ENCODE measurements at places on chromosomes 11 and 22. TPM values are rescaled to one million over a fixed set of nuclear protein-coding genes. Genes with fewer than 3 reads are reported as not detected.

The ATG16L2 gene
- 79.7 TPM for total RNA-seq

The ZBED4 gene
- 8.0 TPM for total RNA-seq

DNA sequence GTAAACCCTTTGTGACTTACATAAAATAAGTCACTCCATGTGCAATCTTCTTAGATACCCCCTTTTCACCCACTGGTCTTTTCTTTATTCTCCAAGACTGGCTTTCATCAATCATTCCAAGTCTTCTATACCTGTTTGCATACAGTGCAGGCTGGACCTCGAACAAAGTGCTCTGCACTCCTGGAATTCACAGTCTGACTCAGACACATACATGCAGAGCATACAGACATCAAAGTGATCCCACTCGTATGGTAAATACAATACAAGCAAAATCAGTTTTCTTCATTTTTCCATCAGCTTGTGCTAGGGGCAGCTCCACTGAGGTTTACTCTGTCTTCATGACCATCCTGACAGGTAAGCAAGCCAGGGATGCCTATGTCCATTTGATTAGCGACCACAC is 16.8 kb upstream of the TMPRSS5 start:
- DNase-seq = no peak

GRCh38 chr22:21796863-21797262 is 61.3 kb upstream of the YPEL1 start:
- DNase-seq = no peak

- peak; percentile 37 for DNase-seq
These were observed 398.5 kb downstream of the TBC1D22A start for GRCh38 chr22:47160781-47161520.

DNA sequence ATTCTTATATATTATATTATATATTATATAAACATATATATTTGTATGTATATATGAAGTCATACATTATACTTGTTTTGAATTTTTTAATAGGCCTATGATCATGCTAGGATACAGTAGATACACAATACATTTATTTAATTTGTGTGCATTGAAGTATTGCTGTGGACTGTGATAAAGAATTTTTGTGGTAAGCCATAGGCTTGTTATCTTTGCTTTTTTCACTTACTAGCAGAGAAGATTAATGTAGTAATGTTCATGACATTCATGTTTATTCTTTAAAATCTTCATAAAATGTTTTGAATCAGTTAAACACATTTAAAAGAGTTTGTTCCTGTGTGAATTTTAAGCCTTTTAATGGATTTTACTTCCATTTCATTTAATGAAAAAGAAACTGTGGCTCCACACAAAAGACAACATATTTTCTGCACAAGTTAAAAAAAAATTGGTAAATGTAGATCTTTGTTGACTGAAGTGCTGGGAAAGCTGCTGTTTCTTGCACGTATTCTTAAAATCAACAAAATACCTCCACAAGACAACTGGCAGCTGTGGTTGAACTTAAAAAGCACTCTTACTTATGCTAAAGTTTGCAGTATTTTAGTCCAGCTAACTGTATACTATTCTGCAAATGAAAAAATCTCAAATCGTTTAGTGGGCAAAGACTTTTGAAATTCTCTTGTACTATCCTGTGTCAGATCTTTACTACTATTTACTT is 156.2 kb downstream of the TMEM135 start:
- no peak for DNase-seq

GRCh38 chr22:28025866-28026575 is 107.0 kb upstream of the PITPNB start:
- DNase-seq = peak; percentile 37

GRCh38 chr11:71935338-71935925 is 6.6 kb downstream of the RNF121 start:
- DNase-seq = no peak

GRCh38 chr11:67606093-67606491 is 644 bp upstream of the NDUFV1 start:
- DNase-seq = peak; percentile 62

GRCh38 chr22:26547426-26547825 is 35.2 kb upstream of the TFIP11 start:
- DNase-seq = no peak

- no peak for DNase-seq
These were observed 100.8 kb downstream of the TP53I11 start for GRCh38 chr11:44849922-44850321.

- DNase-seq = no peak
These were observed 463.3 kb downstream of the BUD13 start for GRCh38 chr11:116309446-116309845.

DNA sequence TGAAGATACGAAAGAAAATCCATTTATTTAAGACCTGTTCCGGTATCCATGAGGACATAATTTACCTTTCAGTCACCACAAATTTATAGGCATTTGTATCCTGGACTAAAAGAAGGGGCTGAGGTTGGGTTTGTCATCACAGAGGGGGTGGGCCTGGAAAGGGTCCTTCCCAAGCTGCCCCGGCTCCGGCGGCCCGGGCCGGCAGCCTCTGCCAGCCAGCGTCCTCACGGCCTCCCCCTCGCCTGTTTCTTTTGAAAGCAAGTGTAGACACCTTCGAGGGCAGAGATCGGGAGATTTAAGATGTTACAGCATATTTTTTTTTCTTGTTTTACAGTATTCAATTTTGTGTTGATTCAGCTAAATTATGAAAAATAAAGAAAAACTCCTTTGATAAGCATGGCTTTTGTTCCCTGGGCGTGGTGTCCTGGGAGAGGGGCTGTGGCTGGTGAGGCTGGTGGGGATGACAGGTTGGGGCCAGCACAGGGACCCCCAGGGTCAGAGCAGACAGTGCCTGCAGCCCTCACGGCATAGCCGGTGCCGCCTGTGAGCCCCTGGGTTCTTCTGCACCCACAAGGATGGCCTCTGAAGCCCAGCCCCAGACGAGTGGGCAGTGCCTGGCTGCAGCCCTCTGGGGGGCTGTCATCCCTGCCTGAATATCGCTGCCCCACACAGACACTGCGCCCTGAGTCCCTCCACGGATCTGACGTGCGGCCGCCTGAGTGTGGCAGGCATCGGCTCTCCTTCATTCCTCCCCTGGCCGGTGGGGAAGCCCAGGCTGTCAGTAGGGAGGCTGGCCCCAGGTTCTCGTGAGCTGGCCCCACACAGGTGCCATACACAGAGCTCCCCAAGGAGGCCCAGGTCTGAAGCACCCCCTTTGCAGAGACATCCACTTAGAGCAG is 1075.9 kb downstream of the BRD1 start:
- DNase-seq = no peak

GRCh38 chr11:79237703-79238102 is 203.1 kb downstream of the TENM4 start:
- no peak for DNase-seq

DNA sequence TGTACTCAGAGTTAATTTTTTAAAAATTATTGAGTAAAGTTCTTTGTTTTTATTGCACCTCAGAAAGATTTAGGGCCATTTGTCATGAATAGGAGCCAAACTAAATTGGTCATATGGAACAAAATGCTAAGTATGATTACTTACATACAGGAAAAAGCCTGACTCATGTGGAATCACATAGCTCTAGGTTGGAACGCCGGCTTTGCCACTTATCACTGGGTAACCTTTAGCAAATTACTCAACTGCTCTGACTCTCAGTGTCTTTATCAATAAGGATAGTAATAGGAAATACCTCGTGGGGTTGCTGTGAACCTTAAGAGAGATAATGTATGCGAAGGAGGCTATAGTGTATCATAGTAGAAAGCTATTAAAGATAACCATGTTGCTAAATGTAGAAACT is 638.5 kb downstream of the NELL1 start:
- no peak for DNase-seq

GRCh38 chr11:98090861-98091505 is 929.8 kb upstream of the CNTN5 start:
- DNase-seq = no peak

Measured in sciatic nerve (tissue), 2 donors.